Prostate gland (tissue), 2 donors: ENCODE measurements at places on chromosomes 1 and 21.

- no peaks in the 10 kb centered on the region for H3K36me3 ChIP-seq
- H3K4me3 ChIP-seq = no peak overlapping the region
Observed at GRCh38 chr1:187047298-187047697, 218.5 kb downstream of the PLA2G4A start.

DNA sequence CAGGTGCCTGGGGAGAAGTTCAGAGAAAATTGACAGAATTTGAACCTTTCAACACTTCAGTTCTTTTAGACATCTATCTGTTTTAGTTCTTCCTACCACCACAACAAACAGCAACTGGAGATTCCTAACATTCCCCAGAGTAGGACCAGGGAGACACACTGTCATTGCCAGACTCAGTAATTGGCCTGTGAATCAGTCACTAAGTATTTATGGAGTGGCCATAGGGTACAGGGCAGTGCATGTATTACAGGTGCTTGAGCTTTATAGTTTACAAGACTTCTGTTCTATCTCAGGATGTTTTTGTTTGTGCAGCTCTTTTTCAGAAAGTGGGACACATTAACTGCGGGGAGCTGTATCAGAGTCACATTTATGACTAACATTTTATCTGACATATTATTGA lies 1.7 kb downstream of the CDC14A start:
- no peaks in the 10 kb centered on the region for H3K36me3 ChIP-seq
- peak overlapping the region; percentile 92 for H3K27ac ChIP-seq
- H3K4me3 ChIP-seq = peak overlapping the region; percentile 71
- no peaks in the 10 kb centered on the region for H3K27me3 ChIP-seq

DNA sequence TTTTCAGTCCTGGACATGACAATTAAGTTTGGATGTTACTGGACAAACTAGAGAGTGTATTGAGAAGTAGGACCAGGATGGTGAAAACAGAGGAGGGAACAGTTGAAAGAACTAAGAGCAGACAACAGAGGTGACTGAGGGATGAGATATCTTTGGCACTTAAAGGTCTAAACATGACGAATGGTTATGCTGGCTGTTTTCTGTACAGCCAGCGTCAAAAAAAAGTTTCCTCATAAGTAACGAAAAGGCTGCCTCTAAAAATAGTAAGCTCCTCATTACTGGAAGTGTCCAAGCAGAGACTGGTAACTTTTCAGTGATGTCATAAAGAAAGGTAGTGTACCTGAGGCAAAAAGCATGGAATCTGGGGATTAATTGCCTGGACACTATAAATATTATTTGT lies 35.2 kb upstream of the AK4 start:
- no peak for DNase-seq
- no peaks in the 10 kb centered on the region for H3K36me3 ChIP-seq
- no peaks in the 10 kb centered on the region for H3K27me3 ChIP-seq
- no peak overlapping the region for H3K4me3 ChIP-seq
- no peak overlapping the region for H3K27ac ChIP-seq

DNA sequence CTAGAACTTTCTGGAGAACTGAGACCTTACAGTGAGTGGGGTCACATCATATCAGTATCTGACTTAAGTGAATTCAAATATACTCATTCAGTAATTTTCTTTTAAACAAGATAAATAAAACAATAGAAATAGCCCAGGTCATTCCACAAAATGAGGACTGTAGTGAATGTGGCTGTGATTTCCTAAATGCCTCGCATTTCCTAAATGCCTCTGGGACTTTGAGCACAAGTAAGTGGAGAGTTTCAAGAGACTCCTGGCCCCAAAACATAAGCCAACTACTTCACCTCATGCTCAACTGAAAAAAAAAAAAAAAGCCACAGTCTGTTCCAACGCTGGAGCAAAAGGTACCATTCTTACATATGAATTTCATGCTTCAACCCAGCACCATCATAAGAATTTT lies 81.5 kb downstream of the ZNF281 start:
- no peak for DNase-seq
- no peak overlapping the region for H3K27ac ChIP-seq
- H3K27me3 ChIP-seq = no peaks in the 10 kb centered on the region
- H3K36me3 ChIP-seq = no peaks in the 10 kb centered on the region
- H3K4me1 ChIP-seq = no peaks in the 10 kb centered on the region

DNA sequence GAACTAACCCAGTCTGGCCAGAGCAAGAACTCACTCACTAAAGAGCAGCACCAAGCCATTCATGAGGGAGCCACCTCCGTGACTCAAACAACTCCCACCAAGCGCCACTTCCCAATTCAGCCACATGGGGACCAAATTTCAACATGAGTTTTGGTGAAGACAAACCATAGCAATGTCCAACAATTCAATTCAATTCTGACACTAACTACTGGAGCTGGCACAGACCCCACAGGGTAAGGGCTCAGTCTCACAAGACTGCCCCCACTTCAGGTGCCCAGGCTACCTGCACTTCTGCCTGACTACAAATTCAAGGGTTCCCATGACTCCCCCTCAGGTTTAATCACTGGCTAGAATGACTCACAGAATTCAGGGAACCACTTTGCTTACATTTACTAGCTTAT lies 48.8 kb upstream of the RAP1A start:
- H3K4me3 ChIP-seq = no peak overlapping the region
- no peaks in the 10 kb centered on the region for H3K27me3 ChIP-seq
- no peaks in the 10 kb centered on the region for H3K4me1 ChIP-seq

- H3K27me3 ChIP-seq = no peaks in the 10 kb centered on the region
- H3K36me3 ChIP-seq = no peaks in the 10 kb centered on the region
- DNase-seq = no peak
- H3K4me1 ChIP-seq = no peaks in the 10 kb centered on the region
- no peak overlapping the region for H3K27ac ChIP-seq
Observed at GRCh38 chr1:172815740-172816139, 156.8 kb downstream of the FASLG start.

GRCh38 chr1:182781841-182782586 lies 7.6 kb upstream of the NPL start:
- H3K27me3 ChIP-seq = no peaks in the 10 kb centered on the region
- peak; percentile 53 for DNase-seq
- H3K4me1 ChIP-seq = no peaks in the 10 kb centered on the region
- H3K27ac ChIP-seq = no peak overlapping the region
- no peak overlapping the region for H3K4me3 ChIP-seq
- H3K36me3 ChIP-seq = no peaks in the 10 kb centered on the region

DNA sequence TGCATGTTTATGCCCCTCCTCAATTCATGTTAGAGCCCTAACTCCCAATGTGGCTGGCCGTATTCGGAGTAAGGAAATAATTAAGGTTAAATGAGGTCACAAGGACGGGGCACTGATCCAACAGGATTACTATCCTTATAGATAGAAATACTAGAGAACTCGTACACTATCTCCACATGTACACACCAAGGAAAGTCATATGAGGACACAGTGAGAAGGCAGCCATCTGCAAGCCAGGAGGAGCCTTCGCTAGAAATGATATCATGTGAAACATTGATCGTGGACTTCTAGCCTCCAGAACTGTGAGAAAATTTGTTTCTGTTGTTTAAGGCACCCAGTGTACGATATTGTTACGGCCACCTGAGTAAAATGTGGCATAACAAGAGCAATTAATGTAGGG lies 79.7 kb downstream of the FAF1 start:
- DNase-seq = no peak
- H3K27ac ChIP-seq = no peak overlapping the region
- no peaks in the 10 kb centered on the region for H3K4me1 ChIP-seq
- no peaks in the 10 kb centered on the region for H3K36me3 ChIP-seq
- H3K4me3 ChIP-seq = no peak overlapping the region
- H3K27me3 ChIP-seq = no peaks in the 10 kb centered on the region

- no peak for DNase-seq
- no peaks in the 10 kb centered on the region for H3K27me3 ChIP-seq
- H3K4me3 ChIP-seq = peak overlapping the region; percentile 91
- H3K4me1 ChIP-seq = peaks cover 19% of the 10 kb centered on the region
- peak overlapping the region; percentile 97 for H3K27ac ChIP-seq
- H3K36me3 ChIP-seq = no peaks in the 10 kb centered on the region
Observed at GRCh38 chr1:33346927-33347649, 26.2 kb upstream of the A3GALT2 start.

- H3K27me3 ChIP-seq = no peaks in the 10 kb centered on the region
- no peaks in the 10 kb centered on the region for H3K4me1 ChIP-seq
- H3K4me3 ChIP-seq = no peak overlapping the region
- no peaks in the 10 kb centered on the region for H3K36me3 ChIP-seq
Observed at GRCh38 chr1:96710708-96711477, 10.7 kb upstream of the PTBP2 start.

GRCh38 chr1:84069236-84069845 lies 70.4 kb upstream of the TTLL7 start:
- H3K27ac ChIP-seq = no peak overlapping the region
- no peak overlapping the region for H3K4me3 ChIP-seq
- H3K4me1 ChIP-seq = no peaks in the 10 kb centered on the region

DNA sequence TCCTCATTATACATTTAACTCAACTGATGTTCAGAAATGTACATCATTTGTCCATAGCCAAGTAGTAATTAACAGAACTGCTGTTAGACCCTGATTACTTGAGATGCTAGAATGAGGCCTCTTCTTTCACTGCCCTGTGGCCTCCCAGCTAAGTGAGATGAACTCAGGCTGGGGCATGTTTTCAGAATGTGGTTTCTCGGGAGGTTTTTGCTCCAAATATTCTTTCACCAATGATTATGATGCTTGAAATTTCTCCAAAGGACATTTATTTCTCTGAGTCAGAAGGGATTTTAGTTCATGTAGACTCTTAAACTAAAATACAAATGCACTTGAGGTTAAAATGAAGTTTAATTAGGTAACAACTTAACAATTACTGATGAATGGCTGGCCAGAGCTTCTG lies 34.6 kb upstream of the ADAMTS5 start:
- H3K4me3 ChIP-seq = no peak overlapping the region
- H3K4me1 ChIP-seq = no peaks in the 10 kb centered on the region
- DNase-seq = no peak
- H3K27me3 ChIP-seq = no peaks in the 10 kb centered on the region

DNA sequence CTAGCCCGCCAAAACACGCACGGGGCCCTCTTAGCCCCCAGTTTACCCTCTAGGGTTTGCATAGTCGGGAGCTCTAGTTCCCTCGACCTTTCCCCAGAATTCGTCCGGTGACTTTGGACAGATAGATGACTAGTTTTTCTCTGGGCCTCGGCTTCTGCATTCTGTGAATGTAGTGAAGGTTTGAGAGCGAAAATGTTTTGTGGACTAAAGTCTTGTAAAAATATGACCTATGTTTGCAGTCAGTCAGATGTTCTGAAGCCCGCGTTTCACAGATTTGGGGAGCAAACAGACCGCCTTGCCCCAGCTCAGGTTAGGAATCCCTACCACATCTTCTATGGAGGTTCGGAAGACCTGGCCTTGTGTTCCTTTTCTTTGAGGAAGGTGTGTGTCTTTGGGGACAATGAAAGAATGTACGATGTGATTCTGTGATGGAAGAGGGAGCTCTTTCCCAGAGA lies 401 bp downstream of the UQCRH start:
- no peaks in the 10 kb centered on the region for H3K27me3 ChIP-seq
- no peaks in the 10 kb centered on the region for H3K36me3 ChIP-seq
- H3K4me3 ChIP-seq = peak overlapping the region; percentile 92
- no peak for DNase-seq
- peak overlapping the region; percentile 96 for H3K27ac ChIP-seq
- peaks cover 12% of the 10 kb centered on the region for H3K4me1 ChIP-seq

DNA sequence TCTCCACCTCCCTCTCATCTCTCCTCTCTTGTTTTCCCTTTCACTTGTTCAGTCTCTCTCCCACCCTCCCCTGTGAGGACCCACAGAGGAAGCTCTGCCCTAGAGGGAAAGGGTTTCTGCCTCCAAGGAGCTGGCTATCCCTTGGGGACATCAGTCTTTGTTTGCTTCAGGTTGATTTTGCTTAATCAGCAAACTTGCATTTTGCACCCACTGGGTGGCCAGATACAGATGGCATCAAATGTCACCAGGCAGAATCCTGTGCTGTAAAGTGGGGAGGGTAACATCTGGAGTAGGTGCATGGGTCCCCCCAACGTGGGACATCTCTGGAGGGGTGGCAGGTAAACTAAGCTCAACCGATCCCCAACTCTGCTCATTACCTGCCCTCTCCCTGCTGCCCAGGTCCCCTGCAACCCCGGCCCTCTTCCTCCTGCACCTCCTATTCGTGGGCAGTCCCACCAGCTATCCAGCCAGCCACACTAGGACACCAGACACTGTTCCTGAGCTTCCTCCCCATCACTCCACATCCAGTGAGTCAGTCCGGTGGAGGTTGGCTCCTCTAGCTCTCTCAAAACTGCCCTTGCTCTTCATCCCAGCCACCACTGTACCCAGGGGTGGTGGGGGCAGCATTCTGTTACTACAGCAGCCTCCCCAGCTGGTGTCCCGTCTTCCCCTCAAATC lies 123.3 kb downstream of the KCNN3 start:
- H3K36me3 ChIP-seq = no peaks in the 10 kb centered on the region
- no peaks in the 10 kb centered on the region for H3K4me1 ChIP-seq
- H3K27ac ChIP-seq = no peak overlapping the region
- H3K27me3 ChIP-seq = no peaks in the 10 kb centered on the region

GRCh38 chr1:27959792-27960603 lies at the start of gene XKR8:
Gene XKR8, plus strand, starts transcription at chr1:27959973. Its CDS starts 97 bp downstream, at chr1:27960070.
- H3K4me3 ChIP-seq = peak within 1 kb of the TSS; percentile 62
- no peaks in the 10 kb centered on the region for H3K27me3 ChIP-seq
- peak; percentile 74 for DNase-seq
- no peaks in the 10 kb centered on the region for H3K36me3 ChIP-seq
- peaks cover 5% of the 10 kb centered on the region for H3K4me1 ChIP-seq

- H3K4me3 ChIP-seq = no peak overlapping the region
- no peaks in the 10 kb centered on the region for H3K4me1 ChIP-seq
- H3K27me3 ChIP-seq = no peaks in the 10 kb centered on the region
- H3K36me3 ChIP-seq = no peaks in the 10 kb centered on the region
Observed at GRCh38 chr1:22912311-22912710, 60.4 kb downstream of the LACTBL1 start.

DNA sequence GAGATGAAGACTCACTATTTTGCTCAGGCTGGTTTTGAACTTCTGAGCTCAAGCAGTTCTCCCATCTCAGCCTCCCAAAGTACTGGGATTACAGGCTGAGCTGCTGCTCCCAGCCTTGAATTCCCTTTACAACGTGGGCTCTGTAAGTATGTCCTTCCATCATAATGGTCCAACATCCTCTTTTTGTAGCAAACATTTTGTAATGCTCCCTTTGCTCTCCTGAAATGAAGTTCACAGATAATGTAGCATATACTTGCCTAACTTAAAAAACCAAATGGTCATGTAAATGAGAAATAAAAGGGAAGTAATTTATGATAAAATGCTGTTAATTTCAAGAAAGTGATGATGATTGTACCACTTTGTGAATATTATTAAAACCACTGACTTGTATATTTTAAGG lies 30.5 kb upstream of the THEM4 start:
- no peak overlapping the region for H3K27ac ChIP-seq
- DNase-seq = no peak
- H3K4me3 ChIP-seq = no peak overlapping the region
- peaks cover 6% of the 10 kb centered on the region for H3K4me1 ChIP-seq
- H3K27me3 ChIP-seq = no peaks in the 10 kb centered on the region
